EH (cell line): ENCODE measurements at places on chromosomes 11 and 22.

DNA sequence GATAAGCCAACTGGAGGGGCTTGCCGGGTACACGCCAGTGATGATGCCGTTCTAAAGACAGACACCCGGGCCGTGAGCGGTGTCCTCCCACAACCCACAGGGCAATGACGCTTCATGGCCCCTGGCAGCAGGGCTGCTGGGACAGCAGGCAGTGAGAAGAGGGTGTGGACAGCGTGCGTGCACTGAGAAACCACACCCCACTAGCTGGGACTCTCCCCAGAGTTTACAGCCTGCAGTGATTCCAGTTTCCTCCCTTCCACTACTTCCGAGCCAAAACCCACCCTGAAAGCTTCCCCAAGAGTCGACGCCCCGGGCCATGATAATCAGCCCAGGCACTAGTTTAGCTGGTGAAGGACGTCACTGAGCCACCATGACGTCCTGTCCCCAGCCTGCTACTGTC, 29.2 kb downstream of the CPT1A start:
- DNase-seq: no peak

DNA sequence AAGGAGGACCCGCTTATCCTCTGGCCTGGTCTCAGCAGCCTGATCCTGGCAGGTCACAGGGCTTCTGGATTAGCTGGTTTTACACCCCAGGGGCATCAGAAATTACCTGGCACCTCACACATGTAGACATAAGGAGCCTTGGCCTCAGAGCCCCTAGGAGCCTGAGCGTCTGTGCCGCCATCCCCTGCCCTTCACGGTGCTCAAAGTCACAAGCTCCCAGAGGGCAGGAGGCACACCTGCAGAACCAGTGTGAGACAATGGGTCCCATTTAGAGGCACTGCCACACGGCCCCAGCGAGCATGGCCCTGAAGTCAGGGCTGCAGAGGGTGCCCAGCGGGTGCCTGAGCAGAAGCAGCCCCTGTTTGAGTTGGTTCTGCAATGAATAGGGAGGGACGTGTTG, 3.9 kb downstream of the DGKZ start:
- no peak for DNase-seq

- no peak for DNase-seq
These were observed 12.7 kb upstream of the PANX2 start for GRCh38 chr22:50157709-50158375.

GRCh38 chr11:65132988-65133700, 1.2 kb downstream of the SYVN1 start:
- DNase-seq: peak; percentile 33

- DNase-seq: no peak
These were observed 48.7 kb upstream of the OR9Q1 start for GRCh38 chr11:57974848-57975601.

DNA sequence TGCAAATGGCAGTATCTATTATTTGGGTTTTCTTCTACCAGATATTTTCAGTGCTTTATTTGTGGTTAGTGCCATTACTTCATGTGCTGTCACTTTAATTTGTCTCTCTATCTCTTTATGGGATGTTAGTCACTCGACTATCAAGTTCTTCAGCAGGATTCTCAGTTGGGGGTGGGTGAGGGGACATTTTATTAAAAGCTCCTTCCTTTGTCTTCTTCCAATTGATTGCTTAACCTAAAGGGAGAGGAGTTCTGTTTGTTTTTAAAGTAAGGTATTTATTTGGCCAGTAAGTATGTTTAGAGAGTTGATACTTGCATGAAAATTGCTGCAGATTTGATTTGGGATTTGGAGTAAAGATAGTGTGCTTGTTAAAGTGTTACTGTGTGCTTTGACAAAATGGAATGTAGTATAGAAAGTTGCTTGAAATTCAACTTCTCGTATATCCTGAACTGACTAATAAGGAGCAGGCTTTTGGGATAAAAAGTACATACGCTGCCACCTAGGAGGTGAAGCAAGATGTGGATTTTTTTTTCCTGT, 10.3 kb downstream of the YAP1 start:
- DNase-seq: peak; percentile 82
